ENCODE measurements at places on chromosomes 12 and 14. TPM values are rescaled to one million over a fixed set of nuclear protein-coding genes. Genes with fewer than 3 reads are reported as not detected.

Gene CLEC9A
- not detected for total RNA-seq

GRCh38 chr12:121239351-121240061 lies 29.6 kb downstream of the P2RX4 start:
- no peak for DNase-seq

DNA sequence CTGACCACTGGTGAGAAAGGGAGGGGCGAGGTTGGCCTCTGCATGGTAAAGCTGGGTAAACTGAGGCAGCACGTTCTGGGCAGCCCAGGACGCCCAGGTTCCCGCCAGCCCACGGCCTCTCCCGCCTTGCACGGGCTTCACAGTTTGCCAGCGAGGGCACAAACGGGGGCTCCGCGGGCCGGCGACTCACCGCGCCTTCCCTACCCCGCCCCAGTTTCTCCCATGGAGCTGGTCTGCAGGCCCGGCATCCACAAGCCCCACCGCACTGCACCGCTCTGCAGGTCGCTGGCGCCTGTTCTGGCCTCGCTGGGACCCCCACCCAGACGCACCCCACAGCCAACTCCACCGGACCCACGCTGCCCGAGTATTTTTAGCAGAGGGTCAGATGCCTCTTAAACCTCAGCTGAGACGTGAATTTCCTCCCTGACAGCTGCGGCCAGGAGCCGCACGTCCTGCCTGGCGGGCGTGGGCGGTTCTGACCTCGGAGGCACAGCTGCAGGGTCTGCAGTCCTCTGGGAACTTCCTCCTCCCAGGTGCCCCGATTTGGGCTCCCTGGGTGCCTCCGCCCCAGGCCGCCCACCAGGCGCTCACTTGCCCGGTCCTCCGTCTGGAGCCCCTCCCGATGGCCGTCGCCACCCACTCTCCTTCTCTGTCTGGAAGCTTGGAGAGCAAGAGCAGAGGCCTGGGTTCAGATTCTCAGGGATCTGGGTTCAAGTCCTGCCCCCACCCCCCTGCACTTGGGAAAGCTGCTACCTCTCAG lies 29.5 kb upstream of the INF2 start:
- peak; percentile 43 for DNase-seq

Gene RNASE7
- total RNA-seq, result not detected

- peak; percentile 24 for DNase-seq
Observed at GRCh38 chr14:105851716-105852377, 325.5 kb downstream of the TMEM121 start.

GRCh38 chr12:123056053-123056452 lies 75.6 kb downstream of the ARL6IP4 start:
- no peak for DNase-seq

GRCh38 chr14:65431951-65432350 lies 19.4 kb downstream of the FUT8 start:
- DNase-seq, result no peak

GRCh38 chr12:49524660-49525324 lies 14.0 kb upstream of the KCNH3 start:
- no peak for DNase-seq

DNA sequence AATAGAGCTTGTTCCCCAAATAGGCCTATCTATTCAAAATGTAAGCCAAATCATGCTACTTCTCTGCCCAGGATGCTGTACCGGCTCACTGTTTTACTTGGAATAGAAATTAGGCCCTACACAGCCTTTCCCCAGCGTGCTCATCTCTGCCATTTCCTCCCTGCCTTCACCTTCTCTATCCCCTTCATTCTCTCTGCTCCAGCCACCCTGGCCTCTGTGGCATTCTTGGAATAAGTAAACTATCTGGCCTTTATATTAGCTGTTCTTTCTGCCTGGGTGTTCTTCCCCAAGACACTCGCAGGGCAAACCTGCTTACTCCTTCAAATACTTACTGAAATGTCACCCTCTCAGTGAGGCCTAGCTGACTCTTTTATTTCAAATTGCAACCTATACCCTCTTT lies 30.9 kb upstream of the DYRK2 start:
- DNase-seq, result no peak

Gene STAC3
- 5.9 TPM for total RNA-seq

All from endodermal cell (in vitro differentiated cells).